Breast epithelium (tissue), 4 donors: ENCODE measurements at places on chromosomes 1 and 21. TPM values are rescaled to one million over a fixed set of nuclear protein-coding genes. Genes with fewer than 3 reads are reported as not detected.

The FLG gene
- not detected for total RNA-seq

The VASH2 gene
- total RNA-seq: 2.9 TPM

DNA sequence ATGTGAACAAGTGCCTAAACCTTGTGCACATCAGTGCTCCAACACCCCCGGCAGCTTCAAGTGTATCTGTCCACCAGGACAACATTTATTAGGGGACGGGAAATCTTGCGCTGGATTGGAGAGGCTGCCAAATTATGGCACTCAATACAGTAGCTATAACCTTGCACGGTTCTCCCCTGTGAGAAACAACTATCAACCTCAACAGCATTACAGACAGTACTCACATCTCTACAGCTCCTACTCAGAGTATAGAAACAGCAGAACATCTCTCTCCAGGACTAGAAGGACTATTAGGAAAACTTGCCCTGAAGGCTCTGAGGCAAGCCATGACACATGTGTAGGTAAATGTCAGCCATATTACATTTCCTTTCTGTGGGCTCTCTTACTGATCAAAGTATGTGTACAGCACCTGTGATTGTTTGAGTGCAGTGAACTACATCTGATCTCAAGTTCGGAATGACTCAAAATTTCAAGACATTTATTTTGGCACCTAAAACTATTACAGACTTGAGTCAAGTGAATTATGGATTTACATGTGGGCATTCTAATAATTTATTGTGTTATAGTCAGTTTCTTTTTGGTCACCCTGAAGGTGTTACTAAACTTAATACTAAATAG is 196.5 kb downstream of the TPR start:
- no peak for DNase-seq

DNA sequence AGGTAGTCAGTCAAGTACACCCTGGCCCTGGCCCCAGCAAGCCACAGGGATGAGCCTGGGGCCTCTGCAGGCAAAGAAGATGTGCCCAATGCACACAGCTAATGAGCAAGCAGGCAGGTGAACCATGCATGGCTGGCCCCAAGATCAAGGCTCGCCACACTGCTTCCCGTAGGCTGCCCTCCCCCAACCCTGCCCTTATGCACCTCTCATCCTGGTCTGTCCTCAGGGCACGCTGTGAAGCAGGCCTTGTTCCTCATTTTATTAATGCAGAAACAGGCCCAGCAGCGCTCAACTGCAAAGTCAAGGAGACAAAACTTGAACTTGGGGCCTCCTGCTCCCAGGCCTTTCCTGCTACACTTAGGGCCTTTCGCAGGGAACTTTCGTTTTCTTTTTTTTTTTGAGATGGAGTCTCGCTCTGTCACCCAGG is 35.6 kb upstream of the ID3 start:
- no peak for DNase-seq

The TEDDM1 gene
- not detected for total RNA-seq

DNA sequence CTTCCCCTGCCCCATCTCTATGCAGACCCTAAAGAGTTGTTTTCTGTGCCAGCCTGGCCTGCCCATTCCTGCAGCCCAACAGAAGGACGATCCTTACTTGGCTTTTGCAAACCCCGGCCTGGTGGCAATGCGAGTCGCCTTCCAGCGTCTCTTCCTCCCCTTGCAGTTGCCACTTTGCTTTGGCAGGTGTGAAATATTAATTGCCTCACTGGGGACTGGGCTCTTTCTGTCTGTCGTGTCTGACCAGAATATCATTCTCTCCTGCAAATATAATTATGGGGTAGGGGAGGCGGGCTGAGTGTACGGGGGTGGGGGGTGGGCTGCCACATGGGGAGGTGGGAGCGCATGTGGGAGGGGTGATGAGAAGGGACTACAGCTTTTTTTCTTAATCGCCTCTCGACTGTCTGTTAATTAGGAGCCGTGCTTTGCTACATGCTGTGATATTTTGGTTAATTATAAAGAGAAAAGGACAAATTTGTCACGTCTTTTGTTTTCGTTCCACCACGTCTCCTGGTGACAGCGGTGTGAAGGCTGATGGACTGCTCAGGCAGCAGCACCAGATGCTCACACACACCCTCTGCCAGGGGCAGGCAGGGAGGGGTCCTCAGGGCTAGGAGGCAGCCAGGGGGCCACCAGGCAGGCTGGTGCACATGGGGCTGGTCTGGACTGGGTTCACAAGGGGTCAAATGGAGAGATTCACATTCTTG is 80.1 kb upstream of the CD34 start:
- DNase-seq: no peak

DNA sequence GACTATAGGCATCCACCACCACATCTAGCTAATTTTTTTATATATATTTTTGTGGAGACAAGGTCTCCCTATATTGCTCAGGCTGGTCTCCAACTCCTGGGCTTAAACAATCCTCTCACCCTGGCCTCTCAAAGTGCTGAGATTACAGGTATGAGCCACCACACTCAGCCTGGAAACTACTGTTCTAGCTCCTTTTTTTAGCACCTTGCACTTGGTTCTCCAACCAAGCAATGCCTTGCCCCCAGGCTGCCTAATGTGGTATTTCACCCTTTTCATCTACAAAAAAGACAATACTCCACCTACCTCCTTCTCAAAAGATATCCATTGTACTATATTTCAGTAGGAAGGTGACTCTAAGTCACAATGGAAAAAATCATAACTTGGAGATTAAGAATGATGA is 6.7 kb downstream of the ARNT start:
- no peak for DNase-seq

The MCOLN2 gene
- 0.33 TPM for total RNA-seq

DNA sequence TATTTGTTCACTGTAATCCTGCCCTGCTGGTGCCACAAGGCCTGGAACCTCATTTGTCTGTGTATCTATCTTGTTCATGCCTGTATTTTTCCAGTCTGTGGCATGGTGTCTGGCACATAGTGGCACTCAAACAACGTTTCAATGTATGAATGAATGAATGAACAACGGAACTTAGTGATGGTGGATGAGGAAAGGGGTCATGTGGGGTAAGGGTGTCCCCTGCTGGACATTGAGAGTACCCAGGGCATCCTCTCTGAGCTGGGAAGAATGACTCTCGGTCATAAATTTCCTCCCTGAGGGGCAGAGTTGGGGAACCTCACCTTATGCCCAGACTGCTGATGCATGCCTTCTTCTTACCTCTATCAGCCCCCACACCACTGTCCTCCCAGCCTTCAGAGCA is 18.9 kb upstream of the ZNF683 start:
- DNase-seq: no peak

The TTF2 gene
- total RNA-seq: 15.5 TPM

DNA sequence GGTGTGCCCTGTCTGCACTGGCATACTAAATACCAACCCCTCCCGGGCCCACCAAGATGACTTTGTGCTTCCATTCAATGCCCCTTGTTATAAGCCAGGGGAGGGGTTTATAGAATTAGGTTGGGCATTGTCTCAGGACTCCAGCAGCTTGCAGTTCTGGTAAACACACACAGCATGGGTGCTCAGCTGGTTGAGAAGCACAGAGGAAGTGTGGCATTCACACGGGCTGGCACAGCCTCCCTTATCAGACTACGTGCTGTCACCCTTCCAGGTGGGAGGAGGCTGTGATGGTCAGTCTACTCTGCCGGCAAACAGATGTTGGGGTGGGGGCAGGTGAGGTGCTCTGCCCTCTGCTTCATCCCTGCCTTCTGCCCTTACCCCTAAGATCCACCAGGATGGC is 15.0 kb upstream of the SLC6A17 start:
- no peak for DNase-seq

DNA sequence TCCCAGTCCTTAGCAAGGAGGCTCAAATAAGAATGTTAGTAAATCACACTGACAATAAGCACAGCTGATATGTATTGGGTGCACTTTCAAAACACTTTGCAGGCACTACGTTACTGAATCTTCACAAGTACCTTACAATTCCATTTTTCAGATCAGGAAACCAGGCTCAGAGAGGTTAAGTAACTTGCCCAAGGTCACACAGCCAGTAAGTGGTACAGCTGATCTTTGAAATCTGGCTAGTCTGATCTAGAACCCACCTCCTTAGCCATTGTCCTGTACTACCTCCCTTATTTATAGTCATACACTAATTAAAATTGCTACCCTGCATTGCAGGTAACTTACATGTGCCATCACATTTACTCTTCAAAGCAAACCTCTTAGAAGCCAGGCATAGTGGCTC is 122.1 kb upstream of the KLHDC7A start:
- DNase-seq: no peak

- DNase-seq: no peak
Observed at GRCh38 chr21:14405225-14405624, 22.3 kb upstream of the HSPA13 start.
